ENCODE measurements at places on chromosomes 11 and 22.
A peak's percentile ranks its signal among the peaks of the same experiment; 100 is the strongest.

GRCh38 chr22:43481568-43482317, 69.9 kb downstream of the MPPED1 start:
- no peak for DNase-seq

GRCh38 chr11:122399375-122399774, 256.1 kb upstream of the UBASH3B start:
- DNase-seq, result no peak

DNA sequence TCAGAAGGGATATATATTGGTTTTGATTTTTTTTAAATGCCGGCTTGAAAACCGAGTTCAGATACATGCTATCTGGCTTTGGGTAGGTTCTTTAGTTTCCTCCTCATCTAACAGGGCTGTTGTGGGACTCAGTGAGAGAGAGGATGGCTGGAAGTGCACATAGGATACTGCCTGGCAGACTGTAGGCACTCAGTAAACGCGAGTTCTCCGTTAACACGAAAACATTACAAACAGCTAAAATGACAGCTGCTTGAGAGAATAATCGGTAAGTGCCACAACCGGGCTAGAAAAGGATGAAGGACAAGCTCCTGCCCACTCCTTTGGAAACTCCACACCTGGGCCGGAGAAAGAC, 369 bp downstream of the XRRA1 start:
- DNase-seq, result no peak

GRCh38 chr22:30266445-30267381, at the start of gene OSM:
Gene OSM (minus strand): TSS chr22:30266851. CDS start chr22:30266799, 52 bp downstream.
- peak; percentile 75 for DNase-seq

- no peak for DNase-seq
Observed at GRCh38 chr22:31611061-31611760, 50.8 kb downstream of the PISD start.

DNA sequence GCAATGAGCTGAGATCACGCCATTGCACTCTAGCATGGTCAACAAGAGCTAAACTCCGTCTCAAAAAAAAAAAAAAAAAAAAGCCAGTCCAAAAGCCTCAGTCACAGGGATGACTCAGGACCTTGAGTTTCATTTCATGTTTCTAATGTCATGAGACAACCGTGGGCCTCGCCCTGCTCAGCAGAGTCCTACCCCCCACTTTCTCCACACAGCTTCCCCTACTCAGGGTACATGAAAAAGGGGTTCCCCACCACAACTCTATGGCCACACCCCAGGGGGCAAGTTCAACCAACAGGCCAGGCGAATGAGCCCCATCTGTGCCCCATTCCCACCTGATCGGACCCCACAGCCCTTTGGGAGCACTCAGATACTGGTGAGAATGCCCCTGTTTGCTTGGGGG, 24.3 kb upstream of the ADA2 start:
- no peak for DNase-seq
